Hematopoietic multipotent progenitor cell (in vitro differentiated cells): ENCODE measurements at places on chromosomes 1 and 21.

DNA sequence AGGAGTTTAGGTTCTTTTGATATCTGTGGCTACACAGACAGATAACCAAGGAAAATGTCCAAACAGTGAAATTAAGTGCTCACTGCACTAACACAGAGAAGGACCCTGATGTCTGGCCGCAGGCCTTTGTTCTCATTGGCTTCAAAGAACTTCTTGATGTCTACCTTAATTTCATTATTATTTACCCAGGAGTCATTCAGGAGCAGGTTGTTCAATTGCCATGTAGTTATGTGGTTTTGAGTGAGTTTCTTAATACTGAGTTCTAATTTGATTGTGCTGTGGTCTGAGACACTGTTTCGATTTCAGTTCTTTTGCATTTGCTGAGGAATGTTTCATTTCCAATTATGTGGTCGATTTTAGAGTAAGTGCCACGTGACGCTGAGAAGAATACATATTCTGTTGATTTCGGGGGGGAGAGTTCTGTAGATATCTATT lies 15.2 kb upstream of the LGALS8 start:
- no peak for DNase-seq

DNA sequence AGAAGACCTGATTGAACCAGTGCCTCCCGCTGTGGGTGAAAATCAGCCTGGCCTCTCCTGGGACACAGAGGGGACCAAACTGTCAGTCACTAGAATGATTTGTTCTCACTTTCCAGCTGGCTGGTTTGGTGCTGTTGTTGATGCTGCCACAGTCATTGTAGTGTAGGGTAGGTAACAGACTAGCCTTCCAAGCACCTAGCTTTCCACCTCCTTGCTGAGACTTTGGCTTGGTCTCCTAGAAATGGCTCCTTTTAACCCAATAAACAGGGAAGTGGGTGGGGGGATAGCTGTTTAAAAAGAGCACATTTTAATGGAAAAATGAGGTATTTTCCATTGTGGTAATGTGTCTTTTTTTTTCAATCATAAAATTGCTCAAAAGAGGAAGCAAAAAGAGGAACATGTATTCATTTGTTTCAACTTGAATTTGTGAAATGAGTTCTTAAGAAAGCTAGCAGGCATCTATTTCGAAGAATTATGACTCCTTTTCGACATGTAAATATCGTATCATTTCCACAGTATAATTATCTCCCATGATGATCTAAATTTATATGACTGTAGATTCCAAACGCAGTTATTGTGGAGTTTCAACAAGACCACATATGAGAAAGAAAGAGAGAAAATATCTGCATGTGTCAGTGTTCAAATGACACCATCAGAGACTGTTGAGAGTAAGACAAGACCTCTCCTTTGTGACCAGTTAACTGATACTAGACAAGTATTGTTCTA lies 190.1 kb downstream of the HLX start:
- DNase-seq: no peak

DNA sequence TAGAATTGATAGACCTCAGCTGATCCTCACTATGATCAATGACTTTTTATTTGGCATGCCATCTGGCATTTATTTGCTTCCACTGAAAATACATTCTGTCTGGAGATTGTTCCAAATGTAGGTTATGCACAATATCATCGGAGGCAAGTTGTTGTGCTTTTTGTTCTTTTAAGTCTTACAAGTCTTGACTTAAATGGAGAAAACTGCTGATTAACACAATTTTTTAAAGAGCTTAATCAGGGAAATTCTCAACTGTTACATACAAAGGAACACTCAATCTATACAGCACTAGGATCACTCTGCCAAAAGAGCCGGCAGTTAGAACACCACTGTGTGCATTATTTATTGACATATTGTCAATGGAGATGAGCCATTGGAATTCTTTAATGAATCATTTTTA lies 19.2 kb downstream of the CYYR1 start:
- no peak for DNase-seq

GRCh38 chr1:60113028-60113427 lies 39.5 kb upstream of the C1orf87 start:
- no peak for DNase-seq

GRCh38 chr21:42721341-42721824 lies 68.0 kb downstream of the PDE9A start:
- DNase-seq: no peak

GRCh38 chr1:40185951-40186864 lies 25.0 kb downstream of the RLF start:
- no peak for DNase-seq

DNA sequence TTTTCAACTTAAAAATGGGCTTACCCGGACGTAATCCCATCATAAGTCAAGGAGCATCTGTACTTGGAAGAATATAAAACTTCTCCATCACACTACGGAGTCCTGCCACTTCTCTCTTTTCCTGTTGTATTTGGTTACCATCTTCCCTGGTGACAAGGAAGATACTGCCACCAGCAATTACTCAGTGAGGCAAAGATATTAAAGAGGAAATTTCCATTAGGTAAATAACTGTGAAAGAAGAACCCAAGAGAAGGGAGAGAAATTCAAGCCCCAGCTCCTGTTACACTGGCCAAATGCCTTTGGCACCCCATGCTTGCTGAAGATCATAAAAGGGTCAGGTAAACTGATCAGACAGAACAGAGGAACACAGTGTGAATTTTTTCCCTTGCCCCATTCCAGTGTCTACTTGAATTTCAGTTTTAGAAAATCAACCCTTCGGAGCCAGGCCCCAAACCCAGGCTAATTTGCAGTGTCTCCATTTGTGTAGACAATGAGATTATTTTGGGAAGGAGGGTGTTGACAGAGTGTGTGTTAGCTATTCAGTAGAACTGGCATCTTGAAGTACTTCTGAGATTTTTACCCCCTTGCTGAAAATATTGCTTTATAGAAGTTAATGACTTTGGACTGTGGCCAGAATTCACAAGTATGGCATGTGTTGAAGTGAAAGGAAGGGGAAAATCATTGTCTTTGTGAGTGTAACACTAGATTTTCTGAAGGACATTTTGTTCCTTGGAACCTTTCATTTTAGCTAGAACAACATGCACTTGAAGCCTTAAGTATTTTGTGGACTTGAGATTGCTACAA lies 167.1 kb downstream of the DHRS3 start:
- DNase-seq: no peak

DNA sequence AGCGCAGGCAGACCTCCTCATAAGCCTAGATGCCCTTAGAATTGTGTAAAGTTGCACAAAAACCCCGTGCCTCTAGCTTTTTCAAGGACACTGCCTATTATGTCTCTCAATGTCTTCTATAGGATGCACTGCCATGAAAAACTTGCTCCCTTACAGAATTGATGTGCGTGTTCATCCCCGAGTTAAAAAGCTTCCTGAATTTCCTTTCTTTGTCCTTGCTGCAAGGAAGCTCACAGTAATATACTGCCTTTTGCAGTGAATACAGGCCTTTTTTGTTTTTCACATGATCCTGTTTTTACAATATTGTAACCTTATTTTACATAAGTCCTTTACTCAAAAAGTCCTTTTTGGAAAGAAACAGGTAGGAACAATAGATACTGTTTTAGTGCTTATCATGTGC lies 193.0 kb downstream of the TTLL7 start:
- no peak for DNase-seq

DNA sequence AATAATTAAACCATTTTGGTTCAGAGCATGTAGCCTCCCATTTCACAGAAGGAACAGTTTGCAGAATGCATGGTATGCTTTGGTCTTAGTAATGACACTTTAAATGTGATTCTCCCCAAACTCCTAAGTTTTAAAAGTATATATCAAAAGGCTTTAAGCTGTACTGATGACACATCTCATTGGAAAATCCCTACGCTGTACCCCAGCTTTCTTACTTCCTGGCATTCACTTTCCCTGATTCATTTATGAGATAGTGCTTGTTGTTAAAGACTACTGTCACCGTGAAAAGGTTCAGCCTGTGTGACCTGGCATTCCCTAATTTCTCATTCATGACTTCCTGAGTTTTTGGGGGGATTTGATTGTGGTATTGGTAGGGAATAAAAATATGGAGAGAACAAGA lies 53.4 kb downstream of the MPZL1 start:
- no peak for DNase-seq

DNA sequence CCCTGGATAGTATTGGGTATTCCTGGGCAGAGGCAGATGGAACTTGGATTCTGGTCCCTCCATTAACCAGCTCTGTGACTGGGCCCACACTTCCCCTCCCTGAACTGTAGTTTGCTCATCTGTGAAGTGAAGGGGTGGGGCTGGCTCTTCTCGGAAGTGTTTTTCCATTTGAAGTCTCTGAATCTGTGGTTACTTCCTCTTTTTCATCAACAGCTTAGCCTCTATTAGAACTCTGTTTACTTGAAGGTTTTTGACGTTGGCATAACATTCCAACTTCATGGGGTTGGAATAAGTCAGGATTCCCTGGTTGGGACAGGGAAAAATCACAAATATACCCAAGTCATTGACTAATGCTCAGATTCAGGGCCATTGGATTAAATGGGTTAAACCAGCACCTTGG lies 3.6 kb downstream of the KIAA0040 start:
- DNase-seq: peak; percentile 65

DNA sequence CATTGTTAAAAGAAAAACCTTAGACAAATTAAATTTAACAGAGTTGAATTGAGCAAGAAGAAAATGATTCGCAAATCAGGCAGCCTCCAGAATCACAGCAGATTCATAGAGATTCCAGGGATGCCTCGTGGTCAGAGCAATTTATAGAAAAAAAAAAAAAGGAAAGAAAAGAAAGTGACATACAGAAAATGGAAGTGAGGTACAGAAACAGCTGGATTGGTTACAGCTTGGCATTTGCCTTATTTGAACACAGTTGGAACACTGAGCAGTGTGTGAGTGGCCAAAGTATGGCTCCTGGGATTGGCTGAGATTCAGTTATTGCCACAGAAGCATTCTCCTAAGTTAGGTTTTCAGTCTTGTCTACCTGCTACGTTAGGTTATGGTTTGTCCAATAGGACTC lies 9.1 kb upstream of the C21orf91 start:
- DNase-seq: no peak

DNA sequence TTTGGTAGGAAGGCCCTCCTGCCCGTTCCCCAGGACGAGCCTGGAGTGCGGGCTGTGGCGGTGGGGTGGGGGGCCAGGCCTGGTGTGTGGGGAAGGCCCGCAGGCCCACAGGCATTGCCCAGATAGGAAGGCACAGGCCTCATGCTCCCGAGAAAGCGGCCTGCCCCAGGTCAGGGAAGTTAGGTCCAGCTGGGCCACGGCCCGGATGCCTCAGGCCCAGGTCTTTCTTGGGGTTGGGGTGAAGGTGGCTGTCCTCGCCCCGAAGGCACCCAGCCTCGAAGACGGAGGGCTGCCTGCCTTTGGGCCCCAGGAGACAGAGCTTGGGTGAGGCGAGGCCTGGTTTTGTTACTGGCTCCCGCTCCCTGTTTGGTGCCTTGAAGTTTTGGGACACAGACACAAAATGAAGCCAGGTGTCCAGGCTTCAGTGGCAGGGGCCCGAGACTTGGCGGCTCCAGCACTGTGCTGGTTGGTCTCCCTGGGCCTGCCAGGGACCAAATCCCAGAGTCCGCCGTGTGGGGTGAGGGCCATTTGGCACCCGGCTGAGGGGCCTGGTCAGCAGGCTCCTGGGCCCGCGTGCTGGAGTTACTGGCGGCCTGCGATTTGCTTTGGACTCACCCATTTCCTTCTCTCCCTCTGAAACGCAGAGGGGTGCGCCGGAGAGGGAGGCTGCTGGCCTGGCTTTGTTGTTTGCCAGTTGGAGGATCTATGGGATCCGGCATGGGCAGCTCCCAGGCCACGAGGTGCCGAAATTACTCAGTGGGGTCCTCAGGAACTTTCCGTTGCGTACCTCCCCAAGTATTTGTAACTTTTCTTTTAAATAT lies 2.0 kb downstream of the SKI start:
- no peak for DNase-seq

GRCh38 chr1:172167796-172168596 lies 252.5 kb upstream of the C1orf105 start:
- no peak for DNase-seq

GRCh38 chr1:171911506-171911905 lies 70.2 kb downstream of the DNM3 start:
- DNase-seq: no peak

GRCh38 chr1:169527001-169527400 lies 41.3 kb upstream of the SLC19A2 start:
- no peak for DNase-seq

GRCh38 chr1:63559357-63559756 lies 33.9 kb upstream of the PGM1 start:
- no peak for DNase-seq

DNA sequence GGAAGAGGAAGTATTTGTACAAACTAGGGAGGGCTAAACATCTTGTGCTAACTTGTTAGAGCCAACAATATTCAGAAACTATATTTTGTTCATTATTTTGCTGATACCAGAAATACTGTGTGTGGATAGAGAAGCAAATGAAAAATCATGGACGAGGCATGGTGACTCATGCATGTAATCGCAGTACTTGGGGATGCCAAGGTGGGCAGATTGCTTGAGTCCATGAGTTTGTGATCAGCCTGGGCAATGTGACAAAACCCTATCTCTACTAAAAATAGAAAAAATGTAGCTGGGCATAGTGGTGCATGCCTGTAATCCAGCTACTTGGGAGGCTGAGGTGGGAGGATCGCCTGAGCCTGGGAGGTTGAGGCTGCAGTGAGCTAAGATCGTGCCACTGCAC lies 13.4 kb downstream of the LRRC41 start:
- no peak for DNase-seq
